Urothelium cell line (cell line): ENCODE measurements at places on chromosomes 1 and 21.

GRCh38 chr1:32890516-32891240 is 4.4 kb downstream of the HPCA start:
- DNase-seq, result no peak

- DNase-seq, result peak; percentile 50
Observed at GRCh38 chr1:62082456-62083363, 111.9 kb upstream of the L1TD1 start.

DNA sequence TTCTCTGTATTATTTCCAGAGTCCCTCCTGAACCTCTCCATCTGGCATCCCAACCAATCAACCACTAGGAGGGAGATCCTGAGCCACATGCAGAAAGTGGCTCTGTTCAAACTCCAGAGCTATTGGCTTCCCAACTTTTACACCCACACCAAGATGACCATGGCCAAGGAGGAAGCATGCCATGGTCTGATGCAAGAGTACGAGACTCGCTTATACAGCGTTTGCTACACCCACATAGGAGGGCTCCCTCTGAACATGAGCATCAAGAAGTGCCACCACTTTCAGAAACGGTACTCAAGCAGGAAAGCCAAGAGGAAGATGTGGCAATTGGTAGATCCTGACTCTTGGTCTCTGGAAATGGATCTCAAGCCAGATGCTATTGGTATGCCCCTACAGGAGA is 23.6 kb downstream of the RGSL1 start:
- DNase-seq, result no peak

GRCh38 chr1:43441166-43441893 is 12.4 kb downstream of the HYI start:
- DNase-seq, result no peak

DNA sequence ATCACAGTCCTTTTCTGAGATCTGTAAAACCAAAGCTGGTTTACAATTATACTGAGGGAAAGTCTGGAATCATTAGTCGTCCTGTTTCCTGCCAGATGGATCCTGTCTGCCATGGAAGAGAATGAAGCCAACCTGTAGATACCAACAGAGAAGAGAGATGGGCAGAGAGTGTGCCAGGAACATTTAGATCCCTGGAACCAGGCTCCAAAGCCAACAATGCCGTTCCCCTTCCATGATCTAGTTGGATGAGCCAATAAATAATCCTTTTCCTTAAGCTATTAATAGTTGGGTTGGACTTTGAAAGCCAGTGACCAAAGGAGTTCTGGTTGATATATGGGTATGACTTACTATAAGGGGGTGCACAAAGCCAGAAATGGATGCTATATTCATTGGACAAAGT is 15.0 kb downstream of the CAPN8 start:
- DNase-seq, result no peak

DNA sequence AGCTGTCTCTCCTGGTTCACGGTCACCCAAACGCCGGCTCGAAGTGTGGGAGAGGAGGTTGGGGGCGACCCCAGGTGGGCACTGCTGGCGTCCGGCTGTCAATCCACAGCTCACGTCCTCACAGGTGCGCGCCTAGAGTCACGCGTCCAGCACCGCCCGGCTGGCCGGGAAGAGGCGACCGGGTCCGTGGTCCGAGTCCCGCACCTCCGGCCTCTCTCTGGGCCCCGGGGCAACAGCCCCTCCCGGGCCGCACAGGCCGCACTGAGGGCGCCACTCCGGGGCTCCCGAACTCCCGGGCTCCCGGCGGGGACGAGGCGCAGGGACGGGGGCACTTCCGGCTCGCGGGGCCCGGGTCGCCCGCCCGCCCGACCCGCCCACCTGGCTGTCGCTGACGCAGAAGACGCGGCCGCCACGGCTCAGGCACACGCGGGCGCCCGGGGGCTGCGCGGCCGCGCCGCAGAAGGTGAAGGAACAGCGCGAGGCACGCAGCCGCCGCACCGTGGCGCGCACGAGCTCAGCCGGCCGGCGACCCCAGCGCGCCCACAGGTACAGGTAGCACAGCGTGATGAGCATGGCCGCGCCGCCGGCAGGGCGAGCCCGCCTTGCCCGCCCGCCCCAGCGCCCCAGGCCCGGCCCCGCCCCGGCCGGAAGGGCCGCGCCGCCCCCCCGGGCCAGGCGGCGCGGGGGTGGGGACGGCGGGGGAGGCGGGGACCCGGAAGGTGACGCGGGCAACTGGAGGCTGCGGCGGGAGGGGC is at the start of gene HLCS:
Gene HLCS (minus strand): TSS at position 604 of the 755 bp plus-strand sequence. CDS start 31 bp downstream, at position 573.
- DNase-seq, result peak; percentile 64

- DNase-seq, result no peak
Observed at GRCh38 chr1:145826030-145826429, 2.0 kb downstream of the POLR3C start.

DNA sequence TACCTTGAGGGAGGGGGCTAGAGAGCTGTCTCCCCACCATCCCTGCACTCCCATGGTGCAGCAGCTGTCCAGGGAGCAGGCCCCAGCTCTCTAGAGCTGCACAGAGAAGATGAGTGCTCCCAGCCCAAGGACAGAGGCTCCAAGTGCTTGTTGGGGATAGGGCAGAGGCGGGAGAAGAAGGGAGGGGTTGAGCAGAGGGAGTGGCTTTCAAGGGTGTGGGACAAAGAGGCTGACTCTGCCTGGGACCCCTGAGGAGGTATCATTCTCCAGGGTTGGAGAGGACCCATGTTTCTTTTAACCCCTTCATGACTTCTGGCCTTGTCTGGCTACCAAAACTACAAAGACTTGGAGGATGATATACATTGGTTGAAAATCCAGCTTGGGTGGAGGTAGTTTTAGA is 14.6 kb downstream of the FOXD2 start:
- DNase-seq, result no peak

GRCh38 chr1:113401728-113402127 is 11.4 kb downstream of the MAGI3 start:
- DNase-seq, result no peak

DNA sequence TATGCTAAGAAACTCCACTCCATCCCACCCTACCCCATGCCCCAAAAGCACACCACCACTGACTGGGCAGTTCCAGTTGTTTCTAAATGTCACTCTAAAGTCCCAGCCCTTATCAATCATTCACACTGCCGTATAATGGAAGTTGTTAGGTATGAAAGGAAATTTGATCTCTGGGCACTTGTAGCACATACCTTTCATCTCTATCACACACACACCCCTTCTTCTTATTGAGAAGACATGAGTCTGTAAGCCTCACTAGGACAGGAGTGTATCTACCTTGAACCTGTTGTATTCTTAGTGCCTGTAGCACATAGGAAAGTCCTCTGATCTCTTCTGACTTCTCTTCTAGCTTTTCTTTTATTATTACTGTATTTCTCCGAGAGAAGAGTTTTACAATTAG is 22.3 kb upstream of the DHX9 start:
- no peak for DNase-seq
